Stimulated activated CD4-positive, alpha-beta T cell treated with anti-CD3 and anti-CD28 coated beads, Interleukin-4, amount 100 ng/mL, for 48 hours (primary cell): ENCODE measurements at places on chromosomes 11 and 22.

GRCh38 chr11:57103899-57104605 lies 77.7 kb upstream of the LRRC55 start:
- no peak for DNase-seq

GRCh38 chr11:69694781-69695180 lies 9.0 kb downstream of the FGF19 start:
- DNase-seq: no peak

DNA sequence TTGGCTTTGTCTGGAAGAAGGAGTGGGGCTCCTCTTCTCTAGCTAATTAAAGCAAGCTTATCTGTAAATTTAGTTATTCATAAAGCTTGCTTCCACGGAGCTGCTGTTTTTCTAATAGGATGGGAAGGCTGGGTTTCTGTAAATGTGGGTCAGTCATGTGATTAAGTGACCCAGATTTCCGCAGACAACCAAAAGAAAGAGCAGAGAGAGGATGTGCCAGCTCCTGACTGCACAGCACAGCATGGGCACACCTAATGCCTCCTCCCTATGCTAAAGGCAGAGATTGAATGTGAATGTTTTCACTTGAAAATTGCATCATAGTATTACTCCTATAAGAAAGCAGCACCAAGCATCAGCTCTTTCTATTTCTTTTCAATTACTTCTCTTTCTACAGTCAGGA lies 160.2 kb downstream of the FAT3 start:
- DNase-seq: no peak

- no peak for DNase-seq
Measured at GRCh38 chr11:128939591-128939990, 3.1 kb downstream of the TP53AIP1 start.

DNA sequence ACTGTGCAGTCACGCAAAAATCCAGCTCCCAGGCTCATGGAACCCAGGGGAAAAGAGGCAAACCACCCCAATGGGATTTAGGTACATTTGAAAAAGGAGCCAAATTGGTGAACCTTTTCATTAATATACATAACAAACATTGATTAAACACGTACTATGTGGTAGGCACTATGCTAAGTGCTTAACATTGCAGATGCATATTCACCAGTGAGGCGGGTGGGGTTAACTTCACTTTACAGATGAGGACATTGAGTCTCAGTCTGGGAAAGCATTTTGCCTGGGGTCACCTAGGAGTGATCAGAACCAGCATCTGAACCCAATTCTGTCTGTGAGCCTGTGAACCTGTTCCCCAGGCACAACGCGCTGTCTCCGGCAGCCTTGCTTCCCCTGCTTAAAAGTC lies 146.3 kb downstream of the COMMD9 start:
- DNase-seq: no peak
